Fibroblast of the aortic adventitia (primary cell): ENCODE measurements at places on chromosomes 3 and 15.

GRCh38 chr3:107796791-107797190 lies 274.0 kb downstream of the BBX start:
- DNase-seq: peak; percentile 90

DNA sequence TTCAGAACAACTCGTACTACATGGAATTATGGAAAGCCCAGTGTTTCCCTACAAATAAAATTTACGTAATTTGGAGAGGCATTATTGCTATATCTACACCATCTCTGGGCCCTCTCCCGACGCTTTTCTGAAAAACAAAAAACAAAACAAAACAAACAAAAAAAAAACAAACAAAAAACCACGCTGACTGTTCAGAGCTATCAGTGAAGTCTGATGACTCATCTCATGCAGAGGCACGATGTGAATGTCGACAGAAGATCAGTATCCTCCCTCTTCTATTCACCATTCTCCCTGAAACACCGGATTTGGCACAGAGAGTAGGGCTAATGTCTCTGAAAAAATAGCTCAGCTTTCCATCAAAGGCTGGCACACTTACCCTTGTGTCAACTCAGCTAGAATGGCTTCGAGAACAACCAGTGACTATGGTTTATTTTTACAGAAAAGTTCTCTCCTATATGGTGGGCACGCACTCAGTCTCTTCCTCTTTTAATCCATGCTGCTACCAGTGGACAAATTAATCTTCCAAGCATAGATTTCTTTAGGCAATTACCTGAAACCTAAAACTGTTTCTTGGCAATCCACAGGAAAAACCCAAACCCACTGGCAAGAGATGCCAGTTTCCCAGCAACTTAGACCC lies 1.5 kb downstream of the CRBN start:
- no peak for DNase-seq

- no peak for DNase-seq
Measured at GRCh38 chr3:33388374-33389100, 51.7 kb downstream of the UBP1 start.

DNA sequence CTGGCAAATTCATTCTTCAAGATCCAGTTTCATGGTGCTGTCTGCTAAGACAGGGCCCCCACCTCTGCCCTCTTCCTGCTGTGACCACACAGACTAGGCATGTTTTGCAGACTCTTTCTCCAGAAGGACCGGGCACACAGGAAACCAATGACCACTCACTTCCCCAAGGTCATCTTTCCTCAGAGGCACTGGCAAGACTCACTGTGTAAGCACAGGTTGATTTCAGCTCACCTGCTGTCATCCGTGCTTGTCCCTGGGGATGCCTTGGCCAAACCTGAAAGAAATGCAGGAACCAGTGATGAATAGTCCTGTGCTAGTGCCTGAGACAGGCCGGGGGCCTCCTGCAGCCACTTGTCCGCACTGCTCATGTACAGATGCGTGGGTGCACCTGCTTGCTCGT lies 33.5 kb downstream of the ALS2CL start:
- no peak for DNase-seq

DNA sequence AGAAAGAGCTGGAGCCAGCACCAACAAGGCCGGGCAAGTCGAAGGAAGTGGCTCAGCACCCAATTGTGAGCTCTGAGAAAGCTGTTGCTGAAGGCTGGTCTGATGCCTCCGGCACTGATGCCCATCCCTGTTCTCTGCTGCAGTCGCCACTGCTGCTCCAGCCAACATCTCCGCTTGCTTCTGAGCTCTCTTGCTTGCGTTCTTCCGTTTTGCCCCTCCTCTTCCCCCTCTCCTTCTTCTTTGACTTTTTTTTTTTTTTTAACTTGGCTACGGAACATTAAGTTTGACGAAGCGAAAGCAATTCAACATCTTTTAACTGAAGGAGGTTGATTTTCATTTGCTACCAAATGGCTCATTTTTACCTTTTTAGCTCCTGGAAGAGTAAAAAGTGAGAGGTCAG lies 442.9 kb downstream of the MCTP2 start:
- no peak for DNase-seq

DNA sequence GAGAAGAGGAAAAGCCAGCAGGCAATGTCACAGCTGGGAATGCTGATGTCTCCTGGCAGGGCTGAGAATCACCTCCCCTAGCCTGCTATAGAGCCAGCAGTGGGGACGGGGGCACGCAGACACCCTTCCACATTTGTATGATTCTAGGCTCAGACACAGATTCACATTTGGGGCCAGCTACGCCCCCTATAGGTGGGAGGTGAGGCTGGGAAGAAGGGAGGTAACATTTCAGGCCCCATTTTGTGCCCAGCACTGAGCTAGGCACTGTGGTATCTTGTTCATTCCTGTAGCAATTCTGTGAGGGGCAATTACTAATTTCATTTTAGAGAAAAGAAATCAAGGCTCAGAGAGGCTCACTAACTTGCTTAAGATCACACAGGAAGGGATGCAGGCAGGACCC lies 15.9 kb upstream of the ACAD9 start:
- no peak for DNase-seq

DNA sequence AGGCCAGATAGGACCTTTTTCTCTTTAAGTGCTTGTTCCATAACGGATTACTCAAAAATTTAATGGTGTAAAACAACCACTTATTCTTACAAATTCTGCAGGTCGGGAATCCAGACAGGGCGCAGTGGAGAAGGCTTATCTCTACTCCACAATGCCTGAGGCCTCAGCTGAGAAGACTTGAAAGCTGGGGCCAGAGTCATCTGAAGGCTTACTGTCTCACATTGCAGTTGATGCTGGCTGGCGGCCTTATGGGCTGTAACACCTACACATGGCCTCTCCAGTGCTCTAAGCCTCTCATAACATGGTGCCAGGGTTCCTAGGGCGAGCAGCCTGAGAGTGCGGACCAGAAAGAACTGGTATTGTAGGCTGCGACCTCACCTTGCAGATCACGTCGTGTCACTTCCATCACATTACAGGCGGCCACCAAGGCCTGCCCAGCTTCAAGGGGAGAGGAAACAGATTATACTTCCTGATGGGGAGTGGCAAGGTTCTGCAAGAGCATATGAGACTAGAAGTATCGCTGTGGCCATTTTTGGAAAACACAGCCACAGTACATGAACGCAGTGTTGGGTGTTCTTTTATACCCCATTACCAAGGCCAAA lies 32.4 kb downstream of the CMTM7 start:
- no peak for DNase-seq

DNA sequence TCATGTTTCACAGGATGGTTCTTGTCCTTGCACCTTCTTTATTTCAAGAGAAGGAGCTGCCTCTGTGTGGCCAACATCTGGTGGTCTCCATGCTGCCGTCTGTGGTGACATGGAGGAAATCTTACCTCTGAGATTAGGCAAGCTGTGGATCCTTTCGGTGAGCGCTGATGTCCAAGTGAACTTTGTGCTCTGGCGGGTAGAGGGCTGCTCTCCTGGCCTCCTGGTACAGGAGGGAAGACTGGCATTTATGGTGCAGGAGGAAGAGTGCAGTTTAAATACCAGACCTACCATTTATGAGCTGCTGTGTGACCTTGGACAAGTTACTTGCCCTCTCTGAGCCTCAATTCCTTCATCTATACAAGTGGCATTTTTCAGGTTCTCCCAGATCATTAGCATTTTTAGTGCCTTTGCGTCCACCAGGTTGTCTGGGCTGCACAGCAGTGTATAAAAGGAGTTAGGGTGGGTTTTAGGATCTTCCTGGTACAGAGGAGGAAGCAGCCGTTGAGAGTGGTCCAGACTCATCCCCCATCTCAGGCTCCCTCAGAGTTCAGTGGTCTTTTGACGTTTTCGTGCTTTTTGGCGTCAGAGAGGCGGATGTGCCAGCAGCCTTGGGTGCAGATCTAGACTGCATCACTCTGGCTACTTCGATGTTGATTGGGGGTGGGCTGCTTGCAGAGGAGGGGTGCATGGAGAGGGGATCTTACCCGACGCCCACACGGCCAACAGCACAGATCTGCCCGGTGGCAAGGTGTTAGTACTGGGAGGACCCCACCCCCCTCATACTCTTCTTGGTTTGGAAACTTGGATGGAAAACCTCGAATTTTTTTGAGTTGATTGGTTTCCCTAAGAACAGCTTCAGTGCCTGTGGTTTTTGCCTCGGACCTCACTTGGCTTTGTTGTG lies 162.2 kb downstream of the ITPR1 start:
- no peak for DNase-seq

GRCh38 chr15:73849641-73850040 lies 23.7 kb upstream of the TBC1D21 start:
- no peak for DNase-seq

GRCh38 chr15:94736236-94736635 lies 504.9 kb downstream of the MCTP2 start:
- no peak for DNase-seq

DNA sequence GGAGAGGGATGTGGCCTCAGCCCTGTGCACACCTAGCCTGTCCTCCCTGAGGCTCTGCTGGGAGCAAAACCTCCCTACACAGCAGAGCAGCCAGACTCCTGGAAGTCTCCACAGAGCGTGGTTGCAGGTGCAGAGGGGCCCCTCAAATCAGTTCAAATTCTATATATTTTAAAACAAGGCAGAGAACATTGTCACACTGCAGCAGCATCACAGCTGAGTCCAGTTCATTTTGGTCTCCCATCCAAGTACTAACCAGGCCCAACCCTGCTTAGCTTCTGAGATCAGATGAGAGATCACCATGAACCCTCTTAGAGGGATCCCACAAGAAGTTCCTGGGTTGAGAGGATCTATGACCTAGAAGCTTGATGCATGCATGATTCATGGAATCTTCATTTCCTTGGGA lies 331.0 kb upstream of the RGMA start:
- DNase-seq: no peak

DNA sequence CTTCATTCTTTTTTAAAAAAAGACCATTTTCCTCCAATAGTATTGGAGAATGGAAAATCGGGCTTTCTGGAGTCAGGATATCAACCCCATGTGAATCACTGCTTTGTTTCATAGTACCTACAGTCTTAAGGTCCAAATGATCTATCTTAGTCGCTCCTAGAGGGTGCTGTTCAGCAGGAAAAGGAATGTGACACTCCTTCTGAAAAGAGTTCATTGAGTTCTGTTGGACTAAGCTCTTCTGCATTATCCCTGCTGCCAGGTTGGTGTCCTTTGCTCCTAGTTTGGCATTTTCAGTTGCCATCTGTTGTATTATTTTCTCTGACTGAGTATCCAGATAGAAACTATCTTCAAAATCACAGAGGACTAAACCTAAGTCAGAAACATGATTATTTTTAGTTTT lies 57.2 kb downstream of the POLQ start:
- DNase-seq: no peak

- DNase-seq: no peak
Measured at GRCh38 chr15:40115670-40116093, 7.0 kb upstream of the BMF start.

GRCh38 chr15:61173899-61174689 lies 55.0 kb downstream of the RORA start:
- no peak for DNase-seq

DNA sequence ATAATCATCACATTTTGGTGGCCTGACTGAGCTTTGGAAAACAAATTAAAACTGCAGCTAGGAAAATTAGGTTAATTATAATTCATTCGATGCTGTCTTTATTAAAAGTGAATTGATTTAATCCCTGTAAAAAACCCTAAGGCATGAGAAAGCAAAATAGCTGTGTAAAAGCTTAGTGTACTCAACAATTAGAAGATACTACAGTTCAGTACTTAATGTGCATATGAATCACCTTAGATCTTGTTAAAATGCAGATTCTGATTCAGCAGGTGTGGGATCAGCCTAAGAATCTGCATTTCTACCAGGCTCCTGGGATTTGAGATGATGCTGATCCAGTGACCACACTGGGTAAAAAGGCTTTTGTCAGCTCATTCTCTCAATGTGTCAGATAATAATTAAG lies 559.9 kb upstream of the GOLIM4 start:
- DNase-seq: no peak

DNA sequence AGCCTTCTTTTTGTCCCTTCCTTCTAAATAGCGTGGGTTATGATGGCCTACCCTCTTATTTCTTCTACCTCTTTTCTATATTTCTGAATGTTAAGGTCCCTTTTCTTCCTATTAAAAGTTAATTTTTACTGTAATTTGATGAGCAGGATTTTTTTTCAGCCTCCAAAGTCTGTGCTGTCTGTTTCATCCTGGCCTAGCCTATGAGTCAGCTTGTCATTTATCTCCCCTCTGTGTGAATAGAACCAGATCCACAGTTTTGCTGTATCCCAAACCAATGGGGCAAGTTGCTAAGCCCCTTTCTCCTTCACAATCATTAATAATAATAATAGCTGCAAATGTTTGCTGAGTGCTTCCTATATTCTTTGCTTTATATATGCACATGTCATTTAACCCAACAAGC lies 18.1 kb upstream of the C3orf38 start:
- DNase-seq: no peak

- no peak for DNase-seq
Measured at GRCh38 chr3:134665243-134665642, 14.4 kb upstream of the KY start.

DNA sequence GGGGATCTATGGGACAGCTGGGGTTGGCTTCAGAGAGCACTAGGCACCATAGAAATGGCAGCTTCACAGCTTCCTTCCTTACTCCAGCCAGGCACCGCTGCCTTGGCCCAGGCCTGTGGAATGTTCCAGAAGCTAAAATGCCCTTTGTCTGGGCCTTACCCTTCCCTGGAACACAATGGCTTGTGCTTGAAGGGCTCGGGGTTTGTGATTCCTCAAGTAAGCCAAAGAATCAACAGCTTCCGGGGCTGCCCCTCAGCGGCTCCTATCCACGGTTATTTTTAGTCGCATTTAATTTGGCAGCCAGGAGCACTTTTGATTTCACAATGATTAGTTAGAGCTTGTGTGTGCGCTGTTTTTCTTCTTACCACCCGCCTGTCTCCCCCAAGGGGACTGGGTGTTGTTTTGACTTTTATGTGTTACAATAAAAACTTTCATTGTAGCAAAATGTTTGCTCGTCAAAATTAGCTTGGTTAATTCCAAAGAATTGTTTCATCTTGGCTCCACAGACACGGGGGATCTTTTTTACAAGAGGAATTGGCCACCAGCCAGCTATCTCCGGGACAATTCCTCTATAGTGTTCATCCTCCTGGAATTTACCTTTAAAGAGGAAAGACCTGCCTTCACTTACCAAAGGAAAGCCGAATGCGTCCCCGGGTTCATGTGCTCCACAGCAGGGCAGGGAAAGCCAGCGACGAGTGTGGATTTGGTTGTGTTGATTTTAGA lies 73.8 kb downstream of the TLE3 start:
- DNase-seq: peak; percentile 85

DNA sequence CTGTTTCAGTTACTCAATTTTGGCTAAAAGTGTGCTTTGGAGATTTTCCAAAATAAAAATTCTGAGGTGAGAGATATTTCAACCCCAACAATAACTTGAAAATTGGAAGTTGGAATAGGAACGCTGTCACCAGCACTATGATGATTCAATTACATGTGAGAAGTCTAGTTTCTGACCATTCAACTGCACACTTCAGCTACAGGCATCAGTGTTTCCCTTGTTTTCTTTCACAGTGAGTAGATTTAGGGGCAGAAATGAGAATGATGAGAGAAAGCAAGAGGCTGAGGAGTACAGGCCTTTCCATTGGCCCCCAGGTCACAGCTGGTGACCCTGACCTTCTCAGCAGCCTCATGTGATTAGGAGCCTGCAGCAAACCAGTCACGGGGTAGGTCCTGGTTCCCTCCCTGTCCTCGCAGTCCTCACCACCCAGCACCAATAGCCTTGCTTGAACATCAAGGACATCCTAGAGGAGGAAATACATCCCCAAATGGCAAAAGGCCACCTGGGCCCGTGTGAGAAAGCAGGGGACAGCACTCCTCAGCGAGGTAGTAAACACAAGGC lies 10.0 kb upstream of the FILIP1L start:
- peak; percentile 51 for DNase-seq
